ENCODE measurements at places on chromosomes 2 and 18.

- DNase-seq: no peak
Observed at GRCh38 chr18:60698901-60699300, 326.3 kb upstream of the MC4R start.

DNA sequence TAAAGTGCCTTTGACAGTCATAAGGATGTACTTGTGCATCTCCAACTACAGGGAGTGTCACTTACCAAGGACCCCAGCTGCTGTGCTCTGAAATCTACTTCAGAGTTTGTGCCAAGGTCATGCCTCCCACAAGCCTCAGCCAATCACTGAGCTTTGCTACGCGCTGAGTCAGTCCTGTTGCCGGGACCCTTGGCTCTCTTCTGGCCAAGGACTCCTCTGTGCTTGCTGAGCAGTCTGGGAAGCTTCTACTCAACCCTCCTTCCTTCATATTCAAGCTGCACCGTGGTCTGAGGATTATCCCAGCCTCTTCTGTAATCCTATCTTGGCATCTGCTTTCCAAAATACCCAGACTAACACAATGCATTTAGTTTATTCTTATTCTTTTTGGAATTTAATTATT is 398.9 kb upstream of the FANCL start:
- DNase-seq: no peak

DNA sequence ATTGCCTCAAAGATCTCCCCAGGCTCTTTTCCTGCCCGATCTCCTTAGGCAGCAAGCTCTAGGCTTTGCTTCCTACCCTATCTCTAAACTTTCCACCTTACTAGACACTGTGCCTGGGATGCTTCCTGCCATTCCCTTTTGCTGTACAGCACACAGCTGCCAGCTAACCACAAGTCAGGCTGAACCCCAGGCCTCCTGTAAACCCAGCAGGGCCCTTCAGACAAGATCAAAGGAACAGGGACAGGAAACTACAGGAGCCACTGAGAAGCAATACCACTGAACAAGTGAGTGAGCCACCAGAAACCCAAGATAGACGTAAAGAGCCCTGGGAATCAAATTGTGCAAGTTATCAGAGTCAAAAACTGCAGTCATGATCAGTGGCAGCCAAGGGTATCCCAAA is 180.7 kb downstream of the SUCLG1 start:
- DNase-seq: no peak

DNA sequence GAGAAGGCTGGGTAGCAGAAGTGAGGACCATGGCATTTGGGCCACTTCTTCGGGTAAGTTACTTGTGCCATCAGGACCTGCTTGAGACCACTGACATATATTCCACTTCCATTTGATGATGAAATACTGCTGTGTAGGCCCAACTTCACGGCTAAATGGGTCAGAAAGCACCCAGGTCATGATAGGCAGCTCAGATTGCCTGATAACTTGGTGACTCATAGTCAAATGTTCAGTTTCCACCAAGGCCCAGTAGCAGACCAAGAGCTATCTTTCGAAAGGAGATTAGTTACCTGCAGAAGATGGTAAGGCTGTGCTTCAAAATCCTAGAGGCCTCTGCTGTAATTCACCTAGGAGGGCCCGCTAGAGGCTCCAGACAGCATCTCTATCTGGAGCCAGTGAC is 31.8 kb upstream of the MEX3C start:
- DNase-seq: no peak

GRCh38 chr2:222613715-222614331 is 42.1 kb downstream of the FARSB start:
- DNase-seq: peak; percentile 35

DNA sequence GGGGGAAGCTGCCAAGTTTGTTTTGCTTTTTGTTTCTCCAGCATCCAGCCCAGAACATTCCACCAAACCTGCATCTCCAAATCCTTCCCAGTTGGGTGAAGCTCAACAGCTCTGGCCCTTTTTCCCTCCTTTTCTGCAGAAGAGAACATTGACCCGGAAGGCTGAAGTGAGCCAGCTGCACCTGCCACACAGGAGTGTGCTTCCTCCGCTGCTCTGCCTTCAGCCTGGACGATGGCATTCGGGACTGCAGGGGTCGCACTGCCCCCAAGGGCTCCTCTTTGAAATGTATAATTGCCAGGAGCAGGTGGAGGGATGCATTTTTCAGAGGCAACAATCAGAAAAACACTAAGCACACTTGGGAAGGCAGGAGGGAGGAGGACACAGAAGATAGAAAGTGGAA is 41.8 kb downstream of the ST8SIA5 start:
- DNase-seq: no peak

GRCh38 chr2:1625281-1626001 is 118.9 kb downstream of the PXDN start:
- DNase-seq: no peak

DNA sequence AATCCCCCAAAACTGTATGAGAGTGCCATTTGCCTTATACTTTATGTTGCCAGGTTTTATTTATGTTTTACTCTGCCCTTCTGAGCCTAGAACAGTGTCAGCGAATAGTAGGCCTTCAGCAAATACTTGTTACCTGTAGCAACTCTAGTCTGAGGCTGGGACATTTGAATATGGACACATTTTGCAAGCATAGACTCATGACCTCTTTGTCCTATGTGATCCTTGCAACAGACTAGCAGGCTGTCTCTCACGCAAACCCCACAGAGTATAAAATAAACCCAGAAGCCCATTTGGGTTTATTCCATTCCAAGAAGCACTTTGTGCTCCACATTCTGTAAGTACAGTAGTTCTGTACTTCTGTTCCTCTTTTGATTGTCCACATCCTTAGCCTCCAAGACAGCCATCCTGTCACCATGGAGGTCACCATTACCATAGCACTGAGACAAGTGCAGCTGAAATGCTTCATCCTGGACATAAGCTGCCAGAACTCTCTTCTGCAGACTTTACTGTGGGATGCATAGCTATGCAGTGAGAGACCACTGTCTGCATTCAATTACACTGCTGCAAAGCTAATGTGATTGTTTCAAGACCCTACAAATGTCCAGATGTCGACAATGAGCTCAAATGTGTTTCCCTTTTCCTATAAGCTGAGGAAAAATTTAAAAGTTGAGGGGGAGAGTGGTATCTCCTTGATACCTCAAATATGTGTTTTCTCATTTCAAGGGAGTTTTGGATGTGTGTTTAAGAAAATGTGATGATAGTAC is 425.7 kb downstream of the PID1 start:
- no peak for DNase-seq

- DNase-seq: no peak
Observed at GRCh38 chr2:13230221-13230620, 513.5 kb downstream of the TRIB2 start.

DNA sequence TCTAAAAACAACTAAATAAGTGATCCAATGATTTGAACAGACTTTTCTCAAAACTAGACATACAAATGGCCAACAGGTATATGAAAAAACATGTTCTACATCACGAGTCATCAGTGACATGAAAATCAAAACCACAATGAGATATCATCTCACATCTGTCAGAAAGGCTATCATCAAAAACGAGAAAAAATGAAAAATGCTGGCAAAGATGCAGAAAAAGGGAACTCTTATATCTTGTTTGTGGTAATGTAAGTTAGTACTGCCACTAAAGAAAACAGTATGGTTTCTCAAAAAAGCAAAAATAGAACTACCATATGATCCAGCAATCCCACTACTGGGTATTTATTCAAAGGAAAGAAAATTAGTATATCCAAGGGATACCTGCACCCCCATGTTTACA is 255.3 kb upstream of the FBXO11 start:
- no peak for DNase-seq

DNA sequence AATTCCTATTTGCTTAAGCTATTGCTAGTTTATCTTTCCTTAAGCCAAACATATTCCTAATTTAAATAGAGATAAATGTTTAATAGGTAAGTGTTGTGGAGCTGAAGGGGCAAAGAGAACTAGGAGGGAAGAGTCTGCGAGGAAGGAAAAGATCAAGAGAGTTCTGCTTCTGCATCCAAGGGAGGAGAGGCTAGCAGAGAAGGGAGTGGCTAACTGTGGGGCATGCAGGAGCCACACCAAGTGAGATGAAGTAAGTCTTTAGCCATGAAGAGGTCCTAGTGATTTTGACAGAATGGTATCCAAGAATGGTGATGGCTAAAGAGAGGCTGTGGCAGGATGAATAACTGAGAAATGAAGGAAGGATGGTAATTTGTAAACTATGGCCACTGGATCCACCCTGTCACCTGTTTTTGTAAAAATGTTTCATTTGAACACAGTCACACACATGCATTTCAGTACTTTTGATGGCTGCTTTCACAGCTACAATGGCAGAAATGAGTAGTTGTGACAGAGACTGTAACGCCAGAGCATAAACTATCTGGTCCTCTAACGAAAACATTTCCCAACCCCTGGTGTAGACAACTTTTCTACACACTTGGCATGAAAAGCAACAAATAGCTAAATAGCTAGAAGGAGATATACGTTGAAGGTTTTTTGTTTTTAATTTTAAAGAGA is 15.6 kb downstream of the TPGS2 start:
- no peak for DNase-seq

GRCh38 chr2:150474326-150475074 is 13.0 kb downstream of the RND3 start:
- no peak for DNase-seq

DNA sequence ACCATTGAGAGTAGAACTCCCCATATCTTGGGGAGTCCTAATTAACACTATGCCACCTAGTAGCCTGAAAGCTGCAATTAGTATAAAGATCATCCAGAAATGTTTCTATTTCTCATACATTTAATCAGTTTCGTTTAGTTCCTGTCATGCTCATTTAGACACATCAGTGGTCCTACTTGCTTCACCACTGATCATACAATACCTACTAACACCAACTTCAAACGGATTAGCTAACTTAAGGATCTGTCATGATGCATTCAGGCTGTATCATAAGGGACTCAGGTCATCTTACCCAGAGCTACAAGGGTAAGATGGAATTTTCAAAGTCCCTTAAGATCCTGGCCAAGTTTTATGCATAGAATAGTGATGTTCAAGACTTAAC is 6.8 kb downstream of the SRSF7 start:
- no peak for DNase-seq

- no peak for DNase-seq
Observed at GRCh38 chr2:69791045-69791444, 38.4 kb upstream of the GMCL1 start.

GRCh38 chr18:79624356-79625170 is 55.0 kb upstream of the CTDP1 start:
- no peak for DNase-seq

DNA sequence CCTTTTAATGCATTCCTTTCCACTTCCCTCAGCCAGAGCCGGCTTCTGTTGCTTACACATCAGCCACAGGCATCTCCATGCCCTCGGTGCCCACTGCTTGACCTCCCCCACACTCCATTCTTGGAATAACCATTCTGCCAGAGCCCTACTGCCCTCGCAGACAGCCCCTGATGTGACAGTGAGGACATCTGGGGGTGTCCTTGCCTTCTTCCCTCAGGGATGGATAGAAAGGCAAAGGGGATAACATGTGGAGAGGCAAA is 6.4 kb upstream of the NPPC start:
- DNase-seq: no peak

GRCh38 chr18:31161757-31162418 is 768 bp downstream of the DSC1 start:
- DNase-seq: no peak

DNA sequence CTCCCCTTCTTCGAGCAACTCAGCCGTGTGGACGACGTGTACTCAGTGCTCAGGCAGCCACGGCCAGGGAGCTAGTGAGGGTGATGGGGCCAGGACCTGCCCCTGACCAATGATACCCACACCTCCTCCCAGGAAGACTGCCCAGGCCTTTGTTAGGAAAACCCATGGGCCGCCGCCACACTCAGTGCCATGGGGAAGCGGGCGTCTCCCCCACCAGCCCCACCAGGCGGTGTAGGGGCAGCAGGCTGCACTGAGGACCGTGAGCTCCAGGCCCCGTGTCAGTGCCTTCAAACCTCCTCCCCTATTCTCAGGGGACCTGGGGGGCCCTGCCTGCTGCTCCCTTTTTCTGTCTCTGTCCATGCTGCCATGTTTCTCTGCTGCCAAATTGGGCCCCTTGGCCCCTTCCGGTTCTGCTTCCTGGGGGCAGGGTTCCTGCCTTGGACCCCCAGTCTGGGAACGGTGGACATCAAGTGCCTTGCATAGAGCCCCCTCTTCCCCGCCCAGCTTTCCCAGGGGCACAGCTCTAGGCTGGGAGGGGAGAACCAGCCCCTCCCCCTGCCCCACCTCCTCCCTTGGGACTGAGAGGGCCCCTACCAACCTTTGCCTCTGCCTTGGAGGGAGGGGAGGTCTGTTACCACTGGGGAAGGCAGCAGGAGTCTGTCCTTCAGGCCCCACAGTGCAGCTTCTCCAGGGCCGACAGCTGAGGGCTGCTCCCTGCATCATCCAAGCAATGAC is 4.8 kb downstream of the CTDSP1 start:
- no peak for DNase-seq

DNA sequence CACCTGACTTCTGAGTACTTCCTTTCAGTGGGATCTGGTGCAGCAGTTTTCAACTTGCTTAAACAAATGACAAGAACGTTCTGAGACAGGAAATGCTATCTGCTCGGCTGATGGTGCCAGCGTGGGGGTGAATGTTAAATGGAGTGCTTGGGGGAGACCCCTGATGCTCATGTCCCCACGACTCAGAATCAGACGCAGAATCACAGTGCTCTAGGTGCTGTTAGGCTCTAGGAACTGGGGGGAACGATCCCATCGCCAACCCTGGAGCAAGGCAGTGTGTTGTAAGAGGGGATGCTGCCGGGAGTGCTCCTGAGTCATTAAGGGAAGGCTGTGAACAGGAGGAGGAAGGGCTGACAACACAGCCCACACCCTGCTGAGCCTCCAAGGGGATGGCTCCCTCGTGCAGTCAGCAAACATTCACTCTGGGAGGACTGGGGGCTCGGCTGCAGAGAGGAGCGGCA is 34.1 kb upstream of the KCNF1 start:
- DNase-seq: no peak

DNA sequence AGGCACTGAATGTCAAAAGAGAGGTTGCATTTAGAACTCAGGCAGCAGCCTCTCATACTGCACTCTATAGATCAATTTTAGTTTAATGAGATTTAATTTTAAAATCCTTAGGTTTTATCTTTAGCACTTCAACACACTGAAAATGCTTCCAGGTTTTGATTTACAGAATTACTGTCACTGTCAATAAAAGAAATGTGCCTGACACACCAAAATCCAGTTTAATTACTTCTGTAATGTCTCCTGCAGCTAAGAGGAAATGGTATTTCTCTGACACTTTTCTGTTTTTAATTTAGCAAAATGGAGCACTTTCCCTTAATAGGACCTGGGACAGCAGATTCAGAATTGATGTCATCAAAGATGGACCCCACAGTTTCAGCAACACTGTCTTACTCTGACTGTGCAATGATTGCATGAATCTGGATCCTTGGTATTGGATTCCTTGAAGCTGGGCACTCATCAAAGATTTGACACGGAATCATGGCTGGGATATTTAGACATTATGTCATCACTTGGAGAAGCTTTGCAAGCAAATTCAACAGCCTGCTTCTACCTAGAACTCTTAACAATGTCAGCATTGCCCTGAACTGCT is 576.5 kb downstream of the NRXN1 start:
- DNase-seq: no peak

Data from activated CD4-positive, alpha-beta T cell treated with anti-CD3 and anti-CD28 coated beads, Interleukin-2, Interleukin-4, amounts not matched to agents 100 ng/mL and 50 ng/mL, durations not matched to agents 16 hours and 8 hours (primary cell).